ENCODE measurements at places on chromosomes 1 and 21. TPM values are rescaled to one million over a fixed set of nuclear protein-coding genes. Genes with fewer than 3 reads are reported as not detected.

- H3K36me3 ChIP-seq: no peaks in the 10 kb centered on the region
- no peak for DNase-seq
- no peaks in the 10 kb centered on the region for H3K27me3 ChIP-seq
Measured at GRCh38 chr1:199688133-199688676, 339.3 kb upstream of the NR5A2 start.

- no peaks in the 10 kb centered on the region for H3K27me3 ChIP-seq
- no peak for DNase-seq
- no peaks in the 10 kb centered on the region for H3K36me3 ChIP-seq
- no peaks in the 10 kb centered on the region for H3K4me1 ChIP-seq
Measured at GRCh38 chr1:160777486-160778089, 18.4 kb upstream of the LY9 start.

- H3K4me1 ChIP-seq: no peaks in the 10 kb centered on the region
- no peak overlapping the region for H3K27ac ChIP-seq
- no peaks in the 10 kb centered on the region for H3K27me3 ChIP-seq
- H3K36me3 ChIP-seq: peaks cover 3% of the 10 kb centered on the region
Measured at GRCh38 chr1:65593516-65593915, 173.0 kb downstream of the LEPR start.

Gene TENT5C
- 6.9 TPM for total RNA-seq

DNA sequence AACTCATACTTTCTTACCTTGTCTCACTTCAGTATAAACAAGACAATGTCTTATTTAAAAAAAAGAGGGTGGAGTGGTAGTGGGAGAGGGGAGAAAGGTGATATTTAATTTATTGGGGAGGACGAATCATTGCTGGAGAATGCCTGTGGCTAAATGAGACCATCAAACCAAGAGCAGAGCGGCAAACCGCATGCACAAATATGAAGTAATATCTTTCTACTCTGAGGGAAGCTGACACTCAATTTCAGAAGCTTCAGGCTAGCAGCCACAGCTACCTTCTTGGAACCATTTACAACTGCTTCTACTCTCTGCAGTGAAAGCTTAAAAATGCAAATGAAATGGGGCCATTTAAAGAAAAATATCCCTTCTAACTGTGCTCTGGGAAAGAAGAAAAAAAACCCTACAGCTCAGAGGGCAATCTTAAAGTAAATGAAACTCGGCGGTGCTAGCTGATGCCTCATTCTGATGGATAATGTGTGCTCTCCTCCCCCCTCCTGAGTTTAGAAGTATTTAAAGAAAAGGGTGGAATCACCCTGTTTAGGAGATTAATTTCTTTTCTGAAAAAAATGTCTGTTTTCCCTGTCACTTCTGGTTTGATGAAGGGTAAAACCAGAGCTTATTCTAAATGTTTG is 178.2 kb upstream of the CAMK1G start:
- no peak overlapping the region for H3K27ac ChIP-seq
- H3K27me3 ChIP-seq: no peaks in the 10 kb centered on the region
- no peak for DNase-seq
- H3K4me1 ChIP-seq: no peaks in the 10 kb centered on the region

Gene TMEM52
- not detected for total RNA-seq

GRCh38 chr1:9371391-9371935 is 78.8 kb downstream of the SPSB1 start:
- peaks cover 76% of the 10 kb centered on the region for H3K4me1 ChIP-seq
- no peaks in the 10 kb centered on the region for H3K27me3 ChIP-seq
- peaks cover 15% of the 10 kb centered on the region for H3K36me3 ChIP-seq
- peak; percentile 70 for DNase-seq
- peak overlapping the region; percentile 93 for H3K27ac ChIP-seq

Gene FGR
- 17.0 TPM for total RNA-seq

Gene CD1E
- total RNA-seq: not detected

DNA sequence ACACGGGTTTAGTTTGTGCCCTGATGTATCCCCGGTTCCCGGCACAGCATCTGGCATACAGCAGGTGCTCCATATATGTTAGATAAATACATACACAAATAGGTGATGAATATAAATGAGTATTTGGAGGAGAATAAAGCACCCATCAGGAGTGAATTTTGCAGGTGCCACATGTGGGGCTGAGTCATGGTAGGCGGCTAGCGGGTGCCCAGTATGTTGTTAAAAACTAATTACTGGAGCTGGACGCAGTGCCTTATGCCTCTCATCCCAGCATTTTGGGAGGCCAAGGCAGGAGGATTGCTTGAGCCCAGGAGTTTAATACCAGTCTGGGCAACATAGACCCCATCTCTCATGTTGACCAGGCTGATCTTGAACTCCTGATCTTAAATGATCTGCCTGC is 16.7 kb upstream of the WASF2 start:
- H3K4me1 ChIP-seq: peaks cover 28% of the 10 kb centered on the region
- H3K27ac ChIP-seq: no peak overlapping the region
- H3K36me3 ChIP-seq: no peaks in the 10 kb centered on the region
- no peaks in the 10 kb centered on the region for H3K27me3 ChIP-seq

Gene GCSAML
- 1.2 TPM for total RNA-seq

- no peak for DNase-seq
- no peak overlapping the region for H3K27ac ChIP-seq
- no peaks in the 10 kb centered on the region for H3K4me1 ChIP-seq
Measured at GRCh38 chr1:5311634-5312292, 657.4 kb downstream of the AJAP1 start.

Gene ACOT7
- total RNA-seq: 33.0 TPM

- no peak overlapping the region for H3K4me3 ChIP-seq
- no peak for DNase-seq
- H3K4me1 ChIP-seq: peaks cover 18% of the 10 kb centered on the region
- peak overlapping the region; percentile 5 for H3K27ac ChIP-seq
- H3K36me3 ChIP-seq: peaks cover 31% of the 10 kb centered on the region
- H3K27me3 ChIP-seq: no peaks in the 10 kb centered on the region
Measured at GRCh38 chr1:151981178-151981525, 12.5 kb downstream of the S100A10 start.

Gene PADI2
- total RNA-seq: 0.27 TPM

DNA sequence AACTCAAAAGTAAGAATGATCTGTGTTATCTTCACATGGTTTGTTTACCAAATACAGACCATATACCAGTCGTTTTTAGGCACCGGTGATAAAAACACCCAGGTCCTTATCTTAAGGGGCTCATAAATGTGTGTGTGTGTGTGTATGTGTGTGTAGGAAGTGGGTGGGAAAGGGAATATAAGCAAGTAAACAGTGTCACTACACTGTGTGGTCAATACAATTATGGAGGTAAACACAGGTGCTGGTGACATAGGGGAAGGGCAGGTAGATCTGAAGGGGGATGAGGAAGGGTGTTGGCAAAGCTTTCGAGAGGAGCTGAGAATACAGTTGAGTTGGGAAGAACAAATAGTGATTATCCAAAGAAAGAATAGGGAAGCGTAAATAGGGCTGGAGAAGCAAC is 19.1 kb upstream of the MRPS6 start:
- no peaks in the 10 kb centered on the region for H3K4me1 ChIP-seq
- no peak for DNase-seq
- H3K27ac ChIP-seq: no peak overlapping the region
- no peaks in the 10 kb centered on the region for H3K27me3 ChIP-seq

- H3K4me1 ChIP-seq: no peaks in the 10 kb centered on the region
- H3K36me3 ChIP-seq: no peaks in the 10 kb centered on the region
- H3K4me3 ChIP-seq: no peak overlapping the region
- no peak overlapping the region for H3K27ac ChIP-seq
Measured at GRCh38 chr1:6969762-6970161, 184.5 kb downstream of the CAMTA1 start.

Gene OR2L13
- total RNA-seq: not detected

Gene CCDC190
- 15.6 TPM for total RNA-seq

DNA sequence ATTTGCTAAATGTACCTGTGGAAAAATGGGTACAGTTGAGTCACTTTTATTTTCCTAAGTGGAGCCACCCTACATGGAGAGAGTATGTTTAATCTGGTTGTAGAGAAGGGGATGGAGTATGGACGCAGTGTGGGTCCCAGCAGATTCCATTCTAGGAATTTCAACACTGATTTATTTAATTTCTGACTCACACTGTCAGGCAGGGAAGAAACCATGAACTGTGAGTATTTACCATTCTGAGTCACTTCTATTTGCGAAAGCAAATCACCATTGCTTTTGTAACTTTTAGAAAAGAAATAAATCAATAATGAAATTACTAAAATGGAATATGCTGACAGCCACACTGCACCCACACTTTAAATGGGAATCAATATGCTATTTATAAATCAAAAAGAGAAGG is 339.0 kb downstream of the DSCAM start:
- no peaks in the 10 kb centered on the region for H3K27me3 ChIP-seq
- no peaks in the 10 kb centered on the region for H3K36me3 ChIP-seq
- no peak for DNase-seq

DNA sequence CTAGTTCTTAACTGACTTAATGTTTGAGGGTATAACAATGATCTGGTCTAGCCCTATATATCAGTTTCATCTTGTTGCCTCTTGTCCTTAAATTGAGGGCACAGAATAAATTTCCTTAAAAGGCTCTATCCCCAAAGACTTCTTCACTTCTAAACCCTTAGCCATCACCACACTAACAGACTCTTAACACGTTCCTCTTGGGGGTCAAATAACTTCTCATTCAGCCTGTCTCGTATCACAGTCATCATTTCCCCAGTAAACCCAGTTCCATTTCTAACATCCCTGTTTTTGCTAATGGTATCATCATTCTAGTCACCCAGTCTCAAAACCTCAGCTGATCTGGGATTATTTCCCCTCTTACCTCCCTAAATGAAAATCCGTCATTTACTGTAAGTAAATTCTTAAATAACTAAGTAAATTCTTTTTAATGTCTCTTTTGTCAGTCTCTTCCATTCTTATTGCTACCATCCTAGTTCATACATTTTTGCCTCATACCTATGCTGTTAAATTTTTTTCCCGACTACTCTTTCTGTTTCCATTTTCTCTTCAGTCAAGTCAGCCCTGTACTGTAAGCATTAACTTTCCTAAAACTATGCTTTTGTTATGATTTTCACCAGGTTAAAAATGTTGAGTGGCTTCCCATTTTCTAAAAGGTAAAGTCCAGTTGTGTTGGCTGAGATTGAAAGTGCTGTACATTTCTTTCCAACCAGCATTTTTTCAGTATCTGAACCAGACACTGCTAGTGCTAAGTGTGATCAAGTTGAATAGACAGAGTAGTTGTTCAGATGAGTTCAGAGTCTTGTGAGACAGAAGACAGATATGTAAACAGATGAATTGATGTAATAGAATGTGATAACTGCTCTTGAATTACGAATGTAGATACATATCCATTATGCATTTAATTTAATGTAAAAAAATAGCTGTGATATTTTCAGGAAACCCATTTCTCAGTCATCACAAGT is 6.9 kb downstream of the CTTNBP2NL start:
- H3K36me3 ChIP-seq: no peaks in the 10 kb centered on the region
- peaks cover 37% of the 10 kb centered on the region for H3K4me1 ChIP-seq

- H3K4me1 ChIP-seq: no peaks in the 10 kb centered on the region
- H3K36me3 ChIP-seq: no peaks in the 10 kb centered on the region
- H3K27me3 ChIP-seq: no peaks in the 10 kb centered on the region
- H3K4me3 ChIP-seq: no peak overlapping the region
Measured at GRCh38 chr1:44608141-44608540, 66.1 kb downstream of the TMEM53 start.

- H3K4me1 ChIP-seq: no peaks in the 10 kb centered on the region
- H3K27me3 ChIP-seq: no peaks in the 10 kb centered on the region
- H3K36me3 ChIP-seq: no peaks in the 10 kb centered on the region
- H3K27ac ChIP-seq: no peak overlapping the region
Measured at GRCh38 chr1:118151312-118151937, 33.6 kb downstream of the SPAG17 start.

- H3K4me1 ChIP-seq: no peaks in the 10 kb centered on the region
- DNase-seq: no peak
- H3K36me3 ChIP-seq: no peaks in the 10 kb centered on the region
Measured at GRCh38 chr1:231214918-231215680, 25.9 kb upstream of the GNPAT start.

- no peak overlapping the region for H3K4me3 ChIP-seq
- H3K4me1 ChIP-seq: peaks cover 11% of the 10 kb centered on the region
- no peak for DNase-seq
- no peaks in the 10 kb centered on the region for H3K36me3 ChIP-seq
- no peaks in the 10 kb centered on the region for H3K27me3 ChIP-seq
- no peak overlapping the region for H3K27ac ChIP-seq
Measured at GRCh38 chr1:55571767-55572166, 356.6 kb upstream of the USP24 start.

Gene CCDC30
- total RNA-seq: 4.9 TPM

DNA sequence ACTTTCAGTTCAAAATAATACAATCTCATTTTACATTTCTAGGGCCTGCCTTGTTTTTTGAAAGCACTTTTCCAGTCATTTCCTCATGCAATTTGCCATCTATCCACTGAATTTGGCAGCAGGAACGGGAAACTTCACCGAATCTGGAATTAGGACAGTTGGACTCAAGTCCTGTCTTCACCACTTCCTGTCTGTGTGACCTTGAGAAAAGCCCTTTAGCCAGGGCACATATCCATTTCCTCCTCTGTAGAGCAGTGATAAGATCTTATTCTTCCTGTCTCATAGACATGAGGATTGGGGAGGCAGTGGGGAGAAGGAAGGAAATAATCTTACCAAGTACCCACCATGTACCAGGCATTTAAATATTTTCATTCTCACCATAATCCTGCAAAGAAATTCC is 12.0 kb downstream of the VAV3 start:
- no peaks in the 10 kb centered on the region for H3K4me1 ChIP-seq
- no peak overlapping the region for H3K27ac ChIP-seq
- no peak overlapping the region for H3K4me3 ChIP-seq
- H3K27me3 ChIP-seq: no peaks in the 10 kb centered on the region

- no peak for DNase-seq
- H3K27me3 ChIP-seq: no peaks in the 10 kb centered on the region
- no peaks in the 10 kb centered on the region for H3K4me1 ChIP-seq
- no peaks in the 10 kb centered on the region for H3K36me3 ChIP-seq
- H3K4me3 ChIP-seq: no peak overlapping the region
- H3K27ac ChIP-seq: no peak overlapping the region
Measured at GRCh38 chr1:214658785-214659184, 55.8 kb downstream of the CENPF start.

- no peaks in the 10 kb centered on the region for H3K4me1 ChIP-seq
- no peak overlapping the region for H3K27ac ChIP-seq
Measured at GRCh38 chr1:96923753-96924152, 202.2 kb downstream of the PTBP2 start.

DNA sequence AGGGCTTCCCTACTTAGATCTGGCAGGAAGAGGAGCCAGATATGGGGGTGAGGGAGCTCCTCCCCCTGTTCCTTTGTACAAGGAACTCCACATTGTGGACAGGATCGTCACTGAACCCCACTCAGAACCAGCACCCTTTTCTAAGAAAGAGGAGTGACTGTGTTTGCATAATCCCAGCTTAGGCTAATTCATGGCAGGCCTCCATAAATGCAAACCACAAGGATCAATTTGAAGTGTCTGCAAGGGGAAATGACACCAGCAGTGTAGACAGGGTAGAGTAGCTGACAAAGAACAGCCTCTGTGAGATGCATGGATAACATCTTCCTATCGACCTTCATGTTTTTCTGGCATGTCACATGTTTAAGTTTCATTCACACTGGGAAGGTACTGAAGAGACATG is 11.7 kb downstream of the MX1 start:
- peaks cover 70% of the 10 kb centered on the region for H3K36me3 ChIP-seq
- no peak overlapping the region for H3K27ac ChIP-seq
- DNase-seq: no peak
- H3K4me1 ChIP-seq: no peaks in the 10 kb centered on the region
- H3K4me3 ChIP-seq: no peak overlapping the region

Measured in thoracic aorta (tissue), 2 donors.